ENCODE measurements at places on chromosomes 7 and 10.

DNA sequence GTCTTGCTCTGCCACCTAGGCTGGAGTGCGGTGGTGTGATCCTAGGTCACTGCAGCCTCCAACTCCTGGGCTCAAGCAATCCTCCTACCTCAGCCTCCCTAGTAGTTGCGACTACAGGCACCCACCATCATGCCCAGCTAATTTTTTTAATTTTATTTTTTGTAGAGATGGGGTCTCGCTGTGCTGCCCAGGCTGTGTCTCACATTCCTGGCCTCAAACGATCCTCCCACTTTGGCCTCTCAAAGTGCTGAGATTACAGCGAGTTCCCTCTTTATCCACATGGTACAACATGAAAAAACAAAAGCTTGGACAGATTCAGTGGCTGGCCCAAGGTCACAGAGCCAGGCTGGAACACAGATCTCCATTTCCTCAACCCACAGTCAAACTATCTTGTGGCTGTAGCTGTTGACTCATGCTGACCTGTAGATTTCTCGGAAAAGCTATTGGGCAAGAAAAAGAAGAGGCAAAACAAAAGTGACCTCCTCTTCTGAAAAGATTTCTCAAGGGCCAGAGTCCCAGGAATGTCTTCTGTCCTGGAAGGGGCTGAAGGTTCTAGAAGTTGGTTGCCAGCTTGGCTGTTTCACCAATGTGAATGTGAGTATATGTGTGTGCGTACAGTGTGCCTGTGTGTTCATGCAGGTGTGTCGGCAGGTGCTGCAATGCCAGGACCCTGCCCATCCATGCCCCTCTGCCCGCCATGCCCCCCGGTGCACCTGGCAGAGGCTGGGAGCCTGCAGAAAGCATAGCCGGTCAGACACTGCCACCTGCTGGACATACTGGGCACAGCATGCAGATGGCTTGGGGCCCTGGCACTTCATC is 28.4 kb downstream of the TMEM130 start:
- DNase-seq: peak; percentile 70

GRCh38 chr7:103541026-103541425 is 95.0 kb upstream of the SLC26A5 start:
- DNase-seq: no peak

DNA sequence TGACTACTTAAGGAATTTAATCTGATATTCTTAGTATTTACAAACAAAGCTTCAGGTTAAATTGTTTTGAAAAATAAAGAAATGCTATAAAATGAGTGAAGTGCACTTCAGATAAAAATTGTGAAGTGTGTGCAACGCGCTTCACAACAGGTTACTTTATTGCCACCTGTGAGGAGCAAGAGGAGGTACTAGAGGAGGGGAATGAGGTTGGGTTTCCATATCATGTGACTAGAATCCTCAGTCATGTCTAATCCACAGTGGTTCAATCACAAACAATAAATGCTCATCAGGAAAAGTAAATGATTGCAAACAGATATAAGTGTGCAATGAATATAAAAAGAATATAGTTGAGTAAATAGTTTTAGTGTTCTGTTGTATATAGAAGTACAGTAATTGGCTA is 34.5 kb upstream of the CD36 start:
- no peak for DNase-seq

- no peak for DNase-seq
Observed at GRCh38 chr7:26040085-26040484, 111.9 kb upstream of the NFE2L3 start.

DNA sequence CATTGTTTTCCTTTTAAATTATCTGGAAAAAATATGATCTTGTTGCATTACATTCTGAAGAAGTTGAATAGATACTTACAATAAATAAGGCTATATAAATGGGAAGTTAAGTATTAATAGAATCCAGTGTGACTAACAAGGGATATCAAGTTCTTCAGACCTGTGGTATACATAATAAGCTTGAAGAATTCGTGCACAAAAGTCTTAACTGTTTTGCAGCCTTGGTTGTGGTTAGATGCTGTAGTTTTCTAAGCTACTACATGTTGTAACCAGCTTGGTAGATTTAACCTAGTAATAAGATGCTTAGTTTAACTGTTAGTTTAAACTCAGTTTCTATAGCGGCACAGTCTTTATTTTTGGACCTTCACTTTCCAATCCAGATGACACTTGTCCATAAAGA is 106.2 kb upstream of the GLCCI1 start:
- peak; percentile 44 for DNase-seq

DNA sequence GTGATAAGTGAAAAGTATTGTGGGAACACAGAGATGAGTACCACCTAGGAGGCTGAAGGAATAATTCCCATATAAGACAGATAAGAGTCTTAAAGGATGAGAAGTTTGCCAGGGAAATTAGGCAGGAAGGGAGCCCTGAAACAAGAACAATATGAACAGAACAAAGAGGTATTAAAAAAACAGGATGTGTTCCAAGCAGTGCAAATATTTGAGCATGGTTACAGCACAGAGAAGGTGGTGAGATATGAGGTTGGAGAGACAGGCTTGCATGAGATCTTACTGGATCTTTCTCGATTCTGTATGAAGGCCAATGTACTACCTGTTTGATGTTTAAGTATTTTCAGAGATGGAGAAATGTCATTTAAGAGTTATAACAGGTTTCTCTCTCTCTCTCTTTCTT is 20.3 kb downstream of the TAC1 start:
- no peak for DNase-seq

GRCh38 chr10:63972949-63973827 is 452.0 kb downstream of the REEP3 start:
- no peak for DNase-seq

DNA sequence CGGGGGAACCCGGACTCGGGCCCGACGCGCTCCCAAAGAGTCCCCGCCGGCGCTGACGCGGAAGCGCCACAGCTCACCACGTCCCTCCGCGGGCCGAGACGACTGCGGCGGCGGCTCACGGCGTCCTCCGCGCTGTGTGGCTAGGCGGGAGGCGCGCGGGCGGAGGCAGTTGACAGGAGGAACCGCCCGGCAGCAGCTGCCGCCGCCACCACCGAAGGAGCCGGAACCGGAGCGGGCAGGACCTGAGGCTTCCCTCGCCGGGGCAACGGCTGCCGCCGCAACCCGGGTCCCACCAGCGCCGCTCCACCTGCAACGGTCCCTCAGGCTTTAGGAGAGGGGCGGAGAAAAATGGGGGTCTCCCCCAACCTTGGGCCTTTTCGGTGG is 334 bp downstream of the ZNF800 start:
- DNase-seq: peak; percentile 62

GRCh38 chr7:514651-515598 is 4.7 kb downstream of the PDGFA start:
- DNase-seq: peak; percentile 55

GRCh38 chr7:30789334-30789711 is 18.1 kb downstream of the MINDY4 start:
- no peak for DNase-seq

DNA sequence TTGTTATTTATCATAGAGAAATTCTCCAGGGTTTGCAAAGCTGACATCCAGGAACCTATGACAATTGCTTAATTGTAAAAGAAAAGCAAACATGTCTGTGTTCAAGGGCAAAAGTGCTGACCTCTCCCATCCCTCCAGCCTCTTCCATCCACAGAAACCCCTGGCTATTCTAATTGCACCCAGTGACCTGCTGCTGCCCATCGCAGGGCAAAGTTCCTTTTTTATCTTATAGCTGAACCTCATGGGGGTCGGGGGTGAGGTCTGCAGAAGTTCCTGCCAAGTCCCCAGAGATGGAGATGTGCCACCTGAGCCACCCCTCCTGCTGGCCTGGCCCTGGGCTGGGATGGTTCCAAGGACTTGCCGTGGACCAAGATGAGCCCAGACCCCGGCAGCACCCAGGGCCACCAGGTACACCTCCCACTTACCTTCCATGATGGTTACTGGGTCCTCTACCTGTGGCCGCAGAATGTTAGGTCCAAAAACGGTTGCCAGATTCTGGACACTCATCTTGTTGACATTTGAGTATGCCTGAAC is 146.5 kb downstream of the MAPK8 start:
- DNase-seq: no peak

DNA sequence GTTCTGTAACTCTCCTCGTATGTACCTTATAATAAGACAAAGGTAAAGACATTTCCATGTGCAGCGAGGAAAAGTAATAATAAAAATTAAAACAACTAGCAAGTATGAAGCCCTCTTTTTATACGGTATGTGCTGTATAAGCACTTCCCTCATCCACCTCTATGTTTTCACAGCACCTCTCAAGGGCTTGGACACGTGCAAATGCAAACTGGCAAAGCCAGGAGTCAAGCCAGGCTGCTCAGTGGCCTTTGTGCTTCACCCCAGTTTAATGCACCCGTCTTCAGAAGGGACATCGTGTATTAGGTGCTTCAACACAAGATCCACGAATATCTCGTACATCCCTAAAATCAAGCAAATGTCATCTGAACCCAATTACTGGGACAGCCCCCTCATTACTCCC is 1.3 kb upstream of the DGKI start:
- DNase-seq: no peak

DNA sequence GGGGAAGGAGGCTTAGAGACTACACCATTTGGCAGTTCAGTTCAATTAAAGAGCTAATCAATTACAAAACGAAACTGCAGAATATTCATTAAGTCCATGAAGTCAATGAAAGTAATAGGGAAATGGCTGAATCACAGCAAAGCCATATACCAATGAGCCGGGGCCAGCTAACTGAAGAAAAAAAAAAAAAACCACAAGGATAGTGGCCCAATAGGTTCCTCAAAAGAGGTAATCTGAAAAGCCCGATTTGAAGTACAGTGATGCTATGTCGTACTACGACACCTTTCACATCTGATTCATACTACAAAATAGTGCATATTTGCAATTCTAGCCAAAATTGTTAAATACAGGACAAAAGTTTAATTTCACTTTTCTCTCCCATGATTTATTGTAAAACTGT is 2.5 kb downstream of the ARHGAP12 start:
- no peak for DNase-seq

- no peak for DNase-seq
Observed at GRCh38 chr10:103474077-103474476, 5.0 kb downstream of the CALHM3 start.

DNA sequence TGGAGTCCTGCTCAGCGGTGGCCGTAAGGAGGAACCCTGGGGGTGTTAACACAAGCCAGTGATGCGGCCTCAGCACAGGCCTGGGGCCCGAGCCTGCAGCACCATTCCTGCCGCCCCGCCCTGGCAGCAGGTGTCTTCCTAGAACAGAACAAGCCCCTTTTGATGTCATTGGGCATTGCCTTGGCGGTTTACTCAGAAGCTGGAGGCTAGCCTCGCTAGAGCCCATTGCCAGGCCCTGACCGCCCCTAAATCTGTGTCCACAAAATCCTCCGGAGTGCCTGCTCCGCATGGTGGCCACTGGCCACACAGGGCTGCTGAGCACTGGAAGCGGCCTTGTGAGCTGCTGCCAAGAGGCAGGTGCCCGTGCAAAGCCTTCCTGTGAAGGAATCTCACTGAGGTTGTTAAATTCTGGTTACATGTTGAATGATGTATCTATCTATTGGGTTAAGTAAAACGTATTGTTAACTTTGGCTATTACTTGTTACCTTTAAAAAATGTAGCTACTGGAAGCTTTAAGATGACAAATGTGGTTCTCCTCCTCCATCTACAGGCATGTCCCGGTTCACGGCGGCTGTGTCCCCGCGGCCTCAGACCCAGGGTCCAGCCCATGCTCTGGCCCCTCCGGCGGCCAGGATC is 1.2 kb upstream of the INPP5A start:
- no peak for DNase-seq

GRCh38 chr10:127000598-127000997 is 95.4 kb downstream of the DOCK1 start:
- no peak for DNase-seq

- no peak for DNase-seq
Observed at GRCh38 chr10:116067825-116068224, 205.2 kb downstream of the GFRA1 start.

- no peak for DNase-seq
Observed at GRCh38 chr7:155193716-155194115, 104.0 kb upstream of the INSIG1 start.

DNA sequence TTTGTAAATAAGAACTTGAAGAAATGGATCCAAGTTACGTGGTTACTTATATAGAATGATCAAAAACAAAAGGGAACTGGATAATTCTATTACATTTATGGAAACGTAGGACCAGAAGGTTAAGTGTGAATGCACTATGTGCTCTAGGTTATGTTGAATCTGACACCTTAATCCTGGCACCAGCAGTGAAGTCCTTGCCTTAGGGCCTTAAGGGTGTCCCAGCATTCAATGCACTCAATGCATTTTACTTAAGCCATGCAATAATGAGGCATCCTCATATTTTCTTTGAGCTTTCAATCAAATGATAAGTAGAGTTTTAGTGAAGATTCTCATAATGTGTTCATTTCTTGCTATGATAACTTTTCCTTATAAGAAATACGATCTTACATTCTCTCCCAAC is 178.3 kb upstream of the AGR3 start:
- DNase-seq: no peak

- no peak for DNase-seq
Observed at GRCh38 chr10:100528123-100528886, 1.4 kb downstream of the NDUFB8 start.

DNA sequence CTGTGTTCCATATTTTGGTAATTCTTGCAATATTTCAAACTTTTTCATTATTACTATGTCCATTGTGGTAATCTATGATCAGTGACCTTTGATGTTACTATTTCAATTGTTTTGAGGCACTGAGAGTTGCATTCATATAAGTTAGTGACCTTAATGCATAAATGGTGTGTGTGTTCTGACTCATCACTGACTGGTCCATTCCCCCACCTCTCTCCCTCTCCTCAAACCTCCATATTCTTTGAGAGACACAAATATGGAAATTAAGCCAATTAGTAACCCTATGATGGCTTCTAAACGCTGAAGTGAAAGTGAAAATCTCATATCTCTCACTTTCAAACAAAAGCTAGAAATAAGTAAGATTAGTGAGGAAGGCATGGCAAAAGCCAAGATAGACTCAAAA is 739.6 kb downstream of the CCSER2 start:
- no peak for DNase-seq

DNA sequence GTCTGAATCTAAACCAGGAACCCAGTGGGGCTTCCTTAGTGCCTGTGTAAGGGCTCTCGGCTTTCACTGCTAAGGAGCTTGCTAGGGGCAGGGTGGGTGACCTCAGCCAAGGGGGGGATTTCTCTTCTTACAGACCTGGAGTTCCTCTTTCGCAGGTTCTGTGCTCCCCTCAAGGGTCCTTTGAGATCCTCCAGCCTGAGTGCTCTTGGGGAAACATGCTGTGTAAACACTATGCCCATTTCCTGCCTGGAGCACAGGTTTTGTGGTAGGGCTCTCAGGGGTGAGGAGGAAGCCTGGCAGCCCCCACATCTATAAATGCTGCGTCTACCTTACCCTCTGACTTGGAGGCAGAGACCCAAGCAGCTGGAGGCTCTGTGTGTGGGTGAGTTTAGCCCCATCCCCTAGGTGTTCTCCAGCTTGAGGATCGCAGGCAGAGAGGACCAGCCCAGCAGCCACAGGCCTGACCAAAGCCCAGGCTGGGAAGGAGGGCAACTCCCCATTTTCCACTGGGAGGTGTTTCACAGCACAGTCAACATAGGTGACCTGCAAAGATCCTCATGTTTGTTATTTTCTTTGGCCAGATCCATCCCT is at the start of gene SFTPA1:
Gene SFTPA1 (plus strand): TSS at position 339 of the 591 bp plus-strand sequence. CDS start 887 bp downstream, outside the sequence.
- no peak for DNase-seq

- peak; percentile 52 for DNase-seq
Observed at GRCh38 chr7:27185013-27185853, at the start of gene HOXA11. Gene HOXA11, minus strand, starts transcription at chr7:27185232. Its CDS starts 88 bp downstream, at chr7:27185144.

All from SJCRH30 (cell line).